ENCODE measurements at places on chromosomes 6 and 20. TPM values are rescaled to one million over a fixed set of nuclear protein-coding genes. Genes with fewer than 3 reads are reported as not detected.

KDM1B gene
- total RNA-seq = 8.0 TPM

HMGN4 gene
- 80.9 TPM for total RNA-seq

PTCRA gene
- not detected for total RNA-seq

ZBTB46 gene
- total RNA-seq = 0.32 TPM

GHRH gene
- total RNA-seq = not detected

SMOC2 gene
- total RNA-seq = not detected

FLRT3 gene
- total RNA-seq = not detected

GNAS gene
- total RNA-seq = 772 TPM

OLIG3 gene
- not detected for total RNA-seq

CST5 gene
- total RNA-seq = not detected

ITCH gene
- 53.2 TPM for total RNA-seq

PRPH2 gene
- total RNA-seq = not detected

OR12D2 gene
- total RNA-seq = not detected

DEFB129 gene
- total RNA-seq = not detected

GSTA1 gene
- not detected for total RNA-seq

LAMA4 gene
- not detected for total RNA-seq

KCNQ2 gene
- 0.05 TPM for total RNA-seq

ADGRF4 gene
- not detected for total RNA-seq

WDR27 gene
- 22.8 TPM for total RNA-seq

SRMS gene
- total RNA-seq = not detected

OSER1 gene
- total RNA-seq = 17.0 TPM

CPNE5 gene
- total RNA-seq = 2.5 TPM

AKIRIN2 gene
- total RNA-seq = 37.7 TPM

LY6G6C gene
- 0.25 TPM for total RNA-seq

HLA-DOB gene
- total RNA-seq = 6.9 TPM

Measured in T-helper 2 cell treated with Interferon-gamma antibody and Interleukin-4, amounts not matched to agents 100 ng/mL and 5 ng/mL, for 36 hours (primary cell).